ENCODE measurements at places on chromosomes 1 and 21.

GRCh38 chr1:21292984-21293536, 2.8 kb upstream of the ECE1 start:
- peak; percentile 56 for DNase-seq

DNA sequence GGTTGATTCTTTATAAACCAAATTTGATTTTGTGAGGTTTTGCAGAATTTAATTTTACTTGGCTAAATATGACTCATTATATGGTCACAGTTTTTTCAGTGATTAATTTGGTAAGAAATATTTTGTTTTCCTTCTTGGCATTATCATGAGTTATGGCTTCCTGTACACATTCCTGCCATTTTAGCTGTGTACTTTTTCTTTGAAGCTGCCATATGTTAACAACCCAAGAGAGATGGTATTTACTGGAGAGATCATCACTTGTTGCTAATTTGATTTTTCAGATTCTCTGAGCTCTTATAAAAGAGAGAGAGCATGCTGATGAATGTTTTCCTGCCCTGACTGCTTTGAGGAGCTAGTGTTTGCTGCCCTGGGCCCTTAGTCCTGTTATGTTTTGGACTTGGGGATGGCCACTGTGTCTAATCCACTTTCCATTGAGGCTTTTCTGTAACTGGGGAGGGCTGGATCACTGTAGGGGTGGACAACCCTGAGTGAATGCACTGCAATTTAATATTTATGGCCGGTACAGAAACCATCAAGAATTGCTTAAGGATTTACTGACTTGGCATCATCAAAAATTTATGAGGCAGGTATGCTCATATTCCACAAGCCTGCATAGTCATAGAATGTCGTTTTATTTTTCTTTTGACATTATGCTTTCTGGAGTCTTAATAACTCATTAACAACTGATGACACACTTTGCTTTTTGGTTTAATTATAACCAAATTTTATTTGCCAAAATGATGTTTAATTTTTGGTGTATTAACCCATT, 200.9 kb downstream of the DISC1 start:
- no peak for DNase-seq

- no peak for DNase-seq
Measured at GRCh38 chr1:226633541-226634165, 85.1 kb downstream of the STUM start.

- no peak for DNase-seq
Measured at GRCh38 chr1:83418558-83418957, 580.4 kb downstream of the TTLL7 start.

DNA sequence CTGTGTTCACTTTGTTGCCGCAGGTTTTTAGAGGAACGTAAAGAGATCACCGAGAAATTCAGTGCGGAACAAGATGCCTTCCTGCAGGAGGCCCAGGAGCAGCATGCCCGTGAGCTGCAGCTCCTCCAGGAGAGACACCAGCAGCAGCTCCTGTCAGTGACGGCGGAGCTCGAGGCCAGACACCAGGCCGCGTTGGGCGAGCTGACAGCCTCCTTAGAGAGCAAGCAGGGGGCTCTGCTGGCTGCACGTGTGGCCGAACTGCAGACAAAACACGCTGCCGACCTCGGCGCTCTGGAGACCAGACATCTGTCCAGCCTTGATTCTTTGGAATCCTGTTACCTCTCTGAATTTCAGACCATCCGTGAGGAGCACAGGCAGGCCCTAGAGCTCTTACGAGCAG, 42.6 kb downstream of the PCNT start:
- DNase-seq, result no peak

DNA sequence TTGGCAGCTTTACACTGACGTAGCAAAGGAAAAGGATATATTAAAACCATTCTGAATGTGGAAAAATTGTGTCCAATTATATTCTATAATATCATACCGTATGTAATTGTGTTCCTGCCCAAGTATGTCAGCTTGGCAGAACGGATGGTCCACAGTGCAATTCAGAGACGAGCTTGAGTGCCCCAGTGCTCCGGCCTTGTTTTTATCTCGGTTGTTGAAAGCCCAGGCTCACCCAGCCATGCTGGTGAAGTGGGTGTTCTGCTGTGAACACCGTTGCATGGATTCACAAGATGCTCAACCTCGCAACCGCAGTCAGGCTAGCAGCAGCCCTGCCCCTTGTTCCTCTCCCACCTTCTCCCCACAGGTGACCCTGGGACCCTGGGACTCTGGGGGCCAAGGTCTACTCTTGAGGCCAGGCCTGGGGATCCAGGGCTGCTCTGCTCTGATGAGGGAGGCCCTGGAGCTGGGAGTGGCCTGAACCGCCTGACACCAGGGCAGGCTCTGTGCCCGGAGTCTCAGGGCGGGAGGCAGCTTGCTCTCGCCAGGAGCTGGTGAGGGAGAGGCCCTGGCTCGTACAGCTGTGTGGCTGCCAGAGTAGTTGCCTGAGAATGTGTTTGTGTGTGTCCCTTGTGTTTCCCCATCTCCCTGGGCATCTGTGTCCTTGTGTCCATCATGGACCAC, 11.2 kb downstream of the PTPRF start:
- DNase-seq, result no peak

DNA sequence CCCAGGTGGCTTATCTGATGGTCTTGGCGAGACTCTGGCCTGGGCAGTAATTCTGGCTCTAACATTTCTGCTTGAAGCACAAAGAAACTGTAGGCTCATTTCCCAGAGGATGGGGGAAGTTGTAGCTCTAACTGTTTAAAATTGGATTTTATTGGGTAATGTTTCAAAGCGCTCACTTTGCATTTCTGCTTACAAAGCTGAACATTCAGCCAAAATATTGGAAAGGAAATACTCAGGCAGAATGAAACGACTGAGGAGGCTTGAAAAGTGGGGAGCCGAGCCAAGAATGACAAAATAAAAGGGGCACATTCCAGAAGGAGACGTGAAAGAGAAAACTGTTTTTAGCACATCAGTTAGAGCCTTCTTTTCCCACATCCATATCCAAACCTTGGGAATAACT, 202.6 kb downstream of the GRIK1 start:
- no peak for DNase-seq

- DNase-seq, result no peak
Measured at GRCh38 chr1:15808955-15809354, 1.5 kb upstream of the UQCRHL start.

DNA sequence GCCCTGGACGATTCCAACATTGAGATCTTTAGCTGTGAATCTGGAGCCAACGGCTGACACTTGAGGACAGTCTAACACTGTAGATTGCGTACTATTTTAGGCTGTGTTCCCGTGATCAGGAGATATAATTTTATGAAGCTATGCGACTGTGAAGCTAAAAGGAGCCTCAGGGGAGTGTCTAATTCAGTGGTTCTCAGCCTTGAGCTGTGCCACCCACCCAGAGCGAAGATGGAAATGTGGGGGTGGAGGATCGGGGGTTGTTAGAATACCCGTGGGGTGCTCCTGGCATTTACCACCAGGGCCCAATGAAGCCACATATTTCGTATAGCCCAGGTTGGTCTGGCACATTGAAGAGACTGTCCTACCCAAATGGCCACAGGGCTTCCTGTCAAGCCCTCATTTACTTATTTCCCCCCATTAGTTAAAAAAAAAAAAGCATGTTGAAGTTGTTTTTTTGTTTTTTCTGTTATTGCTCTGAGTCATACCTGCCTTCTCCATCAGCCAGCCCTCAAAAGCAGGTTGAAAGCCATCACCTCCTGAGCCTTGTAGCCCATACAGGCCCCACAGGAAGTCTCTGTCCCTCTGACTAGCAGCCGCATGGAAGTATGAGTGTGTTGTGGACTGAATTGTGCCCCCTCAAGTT, 141.7 kb downstream of the GALNT2 start:
- peak; percentile 26 for DNase-seq

- no peak for DNase-seq
Measured at GRCh38 chr1:219430419-219430818, 182.5 kb downstream of the ZC3H11B start.

- DNase-seq, result no peak
Measured at GRCh38 chr1:56547977-56548376, 31.4 kb downstream of the PLPP3 start.

GRCh38 chr1:2969011-2969844, 52.0 kb upstream of the ACTRT2 start:
- no peak for DNase-seq

- DNase-seq, result no peak
Measured at GRCh38 chr1:155499953-155500639, 62.5 kb downstream of the ASH1L start.

DNA sequence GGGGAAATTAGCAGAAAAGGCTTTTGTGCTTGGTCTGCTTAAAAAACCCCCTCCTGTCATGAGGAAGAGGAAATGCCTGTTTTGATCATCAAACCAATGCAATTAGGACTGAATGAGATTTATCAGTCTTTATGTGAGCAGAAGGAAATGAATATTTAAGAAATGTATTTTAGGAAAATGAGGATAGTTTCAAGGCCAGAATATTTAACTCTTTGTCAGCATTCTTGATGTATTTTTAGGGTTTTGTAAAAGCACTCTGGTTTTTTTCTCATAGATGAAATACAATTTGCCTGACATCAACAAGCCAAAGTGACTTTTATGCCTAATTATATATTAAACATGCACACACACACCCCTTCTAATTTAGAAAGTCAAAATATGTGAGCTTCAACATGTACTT, 213.8 kb downstream of the GRIK1 start:
- no peak for DNase-seq

DNA sequence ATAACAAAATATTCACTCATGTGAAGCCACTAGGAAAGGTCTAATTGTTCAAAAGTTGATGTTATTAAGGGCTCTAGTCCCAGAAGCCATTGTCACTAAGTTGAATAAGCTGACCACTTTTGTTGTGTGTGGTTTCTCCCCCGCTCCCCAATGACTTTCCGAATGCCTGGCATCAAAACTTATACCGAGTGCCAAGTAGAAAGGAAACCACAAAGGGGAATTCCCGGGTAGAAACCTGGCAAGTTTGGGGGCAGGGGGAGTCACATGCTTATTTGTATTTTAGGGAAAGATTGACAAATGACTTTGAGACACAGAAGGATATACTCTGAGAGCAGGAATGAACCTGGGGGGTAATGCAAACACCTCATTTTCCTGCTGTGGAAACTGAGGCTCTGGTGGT, 154.1 kb downstream of the TGFBR3 start:
- peak; percentile 11 for DNase-seq

DNA sequence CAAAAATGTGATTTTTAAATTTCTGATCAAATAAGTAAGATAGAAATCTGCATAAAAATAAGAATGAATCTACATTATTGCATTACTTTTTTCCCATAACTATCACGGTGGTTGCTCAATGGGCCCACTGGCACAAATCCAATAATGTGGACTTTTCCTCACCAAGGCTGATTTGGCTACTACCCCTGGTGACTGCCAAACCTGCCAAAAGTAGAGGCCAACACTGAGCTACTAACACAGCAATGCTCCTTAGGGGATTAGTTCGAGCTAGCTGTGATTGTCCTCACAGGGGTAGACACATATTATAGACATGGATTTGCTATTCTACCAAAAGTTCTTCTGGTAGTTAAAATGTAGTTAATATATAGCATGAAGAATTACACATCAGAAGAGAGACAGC, 107.7 kb upstream of the ZNHIT6 start:
- no peak for DNase-seq

DNA sequence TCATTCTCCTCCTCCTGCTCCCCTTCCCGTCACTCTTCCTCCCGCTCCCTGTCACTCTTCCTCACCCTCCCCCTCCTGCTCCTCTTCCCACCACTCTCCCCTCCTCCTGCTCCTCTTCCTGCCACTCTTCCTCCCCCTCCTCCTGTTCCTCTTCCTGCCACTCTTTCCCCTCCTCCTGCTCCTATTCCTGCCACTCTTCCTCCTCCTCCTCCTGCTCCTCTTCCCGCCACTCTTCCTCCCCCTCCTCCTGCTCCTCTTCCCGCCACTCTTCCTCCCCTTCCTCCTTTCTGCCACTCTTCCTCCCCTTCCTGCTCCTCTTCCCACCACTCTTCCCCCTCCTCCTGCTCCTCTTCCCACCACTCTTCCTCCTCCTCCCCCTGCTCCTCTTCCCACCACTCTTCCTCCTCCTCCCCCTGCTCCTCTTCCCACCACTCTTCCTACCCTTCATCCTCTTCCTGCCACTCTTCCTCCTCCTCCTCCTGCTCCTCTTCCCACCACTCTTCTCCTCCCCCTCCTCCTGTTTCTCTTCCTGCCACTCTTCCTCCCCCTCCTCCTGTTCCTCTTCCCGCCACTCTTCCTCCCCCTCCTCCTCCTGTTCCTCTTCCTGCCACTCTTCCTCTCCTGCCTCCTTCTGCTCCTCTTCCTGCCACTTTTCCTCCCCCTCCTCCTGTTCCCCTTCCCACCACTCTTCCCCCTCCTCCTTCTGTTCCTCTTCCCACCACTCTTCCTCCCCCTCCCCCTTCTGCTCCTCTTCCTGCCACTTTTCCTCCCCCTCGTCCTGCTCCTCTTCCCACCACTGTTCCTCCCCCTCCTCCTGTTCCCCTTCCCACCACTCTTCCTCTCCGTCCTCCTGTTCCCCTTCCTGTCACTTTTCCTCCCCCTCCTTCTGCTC, 28.7 kb upstream of the ARTN start:
- no peak for DNase-seq

GRCh38 chr1:153306303-153307220, 6.2 kb downstream of the PGLYRP3 start:
- no peak for DNase-seq

GRCh38 chr1:171756856-171757255, 15.0 kb upstream of the VAMP4 start:
- no peak for DNase-seq

GRCh38 chr1:245855846-245856730, 651.0 kb downstream of the SMYD3 start:
- DNase-seq, result no peak

GRCh38 chr1:39940980-39941871, 13.7 kb upstream of the MFSD2A start:
- DNase-seq, result no peak

DNA sequence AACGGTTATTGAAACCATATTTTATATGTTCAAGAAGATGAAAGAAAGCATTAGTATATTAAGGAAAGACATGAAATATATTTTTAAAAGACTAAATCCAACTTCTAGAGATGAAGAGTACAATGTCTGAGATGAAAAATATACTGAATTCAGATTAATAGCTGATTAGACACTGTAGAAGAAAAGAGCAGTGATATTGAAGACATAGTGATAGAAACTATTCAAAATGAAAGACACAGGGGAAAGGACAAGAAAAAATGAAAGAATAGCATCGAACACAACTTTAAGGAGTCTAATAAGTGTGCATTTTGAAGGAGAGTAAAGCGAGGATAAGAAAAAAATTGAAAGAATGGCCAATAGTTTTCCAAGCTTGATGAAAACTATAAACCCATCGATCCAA, 11.2 kb upstream of the IFNAR1 start:
- DNase-seq, result no peak

DNA sequence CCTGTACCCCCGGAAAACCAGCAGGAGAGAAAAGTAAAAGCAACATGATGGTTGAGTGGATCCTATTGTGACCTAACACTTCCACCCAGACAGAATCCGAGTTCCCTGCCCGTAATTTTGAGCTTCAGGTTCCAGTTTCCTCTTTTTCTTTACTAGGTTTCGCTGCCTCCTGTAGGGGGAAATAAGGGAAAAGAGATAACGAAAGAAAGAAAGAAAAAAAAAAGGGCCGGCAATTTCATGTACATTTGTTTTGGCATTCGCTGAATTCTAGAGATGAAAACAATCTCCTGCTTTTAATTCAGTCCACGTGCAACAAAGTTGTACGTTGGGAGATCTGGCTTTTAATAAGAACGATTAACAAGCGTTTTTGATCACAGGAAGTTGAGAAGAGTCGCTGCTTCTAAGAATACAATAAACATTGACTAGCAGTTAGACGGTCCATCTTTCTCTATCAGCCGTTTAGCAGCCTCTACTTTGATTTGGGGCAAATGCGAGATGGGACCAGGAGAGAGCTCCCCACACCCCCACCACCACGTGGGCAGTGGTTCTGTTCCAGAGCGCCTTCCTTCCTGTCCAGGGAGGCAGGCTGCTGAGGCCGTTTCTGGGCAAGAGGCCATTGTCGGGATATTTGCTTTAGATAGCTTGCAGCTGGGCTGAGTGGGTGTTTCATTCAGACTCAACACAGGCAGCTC, 155.9 kb upstream of the RUNX1 start:
- DNase-seq, result peak; percentile 10

Measured in CD4-positive, alpha-beta T cell treated with Interleukin-6 for 4 hours (primary cell).